Activated B cell treated with CpG ODN at 0.5 μM for 24 hours (primary cell): ENCODE measurements at places on chromosomes 3 and 15. TPM values are rescaled to one million over a fixed set of nuclear protein-coding genes. Genes with fewer than 3 reads are reported as not detected.

DNA sequence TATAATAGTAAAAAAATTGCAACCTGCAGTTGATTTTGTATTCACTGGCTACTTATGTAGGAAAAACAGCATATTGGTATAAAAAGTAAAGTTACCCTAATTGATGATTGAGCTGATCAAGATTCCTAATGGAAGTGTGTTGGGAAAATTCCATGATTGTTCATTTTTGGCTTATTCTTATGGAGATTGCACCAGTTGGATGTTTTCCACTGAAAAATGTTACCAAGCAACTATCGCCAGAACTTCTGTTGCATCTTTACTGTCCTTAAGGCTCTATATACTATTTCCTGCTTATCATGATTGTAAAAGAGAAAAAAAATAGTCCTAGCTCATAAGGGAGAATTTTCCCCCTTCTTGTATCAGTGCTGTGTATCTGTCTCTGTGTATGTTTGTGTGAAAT is 48.6 kb downstream of the SLC25A26 start:
- H3K4me3 ChIP-seq, result no peak overlapping the region
- H3K36me3 ChIP-seq, result peaks cover 40% of the 10 kb centered on the region
- DNase-seq, result no peak

- no peaks in the 10 kb centered on the region for H3K27me3 ChIP-seq
- H3K27ac ChIP-seq, result no peak overlapping the region
- H3K4me3 ChIP-seq, result no peak overlapping the region
These were observed 3.4 kb upstream of the OGG1 start for GRCh38 chr3:9746330-9746729.

DNA sequence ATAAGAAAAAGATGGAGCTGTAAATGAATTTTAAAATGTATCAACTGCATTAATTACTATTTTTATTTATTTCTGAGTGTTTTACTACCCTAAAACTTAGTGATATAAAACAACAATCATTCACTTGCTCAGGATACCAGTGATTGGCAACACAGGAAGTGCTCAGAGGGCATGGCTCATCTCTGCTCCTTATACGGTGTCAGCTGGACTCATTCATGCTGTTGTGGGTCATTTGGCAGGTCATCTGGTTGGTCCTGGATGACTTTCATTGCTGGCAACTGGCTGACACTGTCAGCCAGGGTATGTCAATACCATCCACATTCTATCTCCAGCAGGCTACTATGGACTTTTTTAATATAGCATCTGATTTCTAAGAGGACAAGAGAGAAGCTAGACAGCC is 689.6 kb upstream of the NECTIN3 start:
- H3K27ac ChIP-seq, result no peak overlapping the region
- no peaks in the 10 kb centered on the region for H3K36me3 ChIP-seq
- no peak for DNase-seq
- no peaks in the 10 kb centered on the region for H3K4me1 ChIP-seq

DNA sequence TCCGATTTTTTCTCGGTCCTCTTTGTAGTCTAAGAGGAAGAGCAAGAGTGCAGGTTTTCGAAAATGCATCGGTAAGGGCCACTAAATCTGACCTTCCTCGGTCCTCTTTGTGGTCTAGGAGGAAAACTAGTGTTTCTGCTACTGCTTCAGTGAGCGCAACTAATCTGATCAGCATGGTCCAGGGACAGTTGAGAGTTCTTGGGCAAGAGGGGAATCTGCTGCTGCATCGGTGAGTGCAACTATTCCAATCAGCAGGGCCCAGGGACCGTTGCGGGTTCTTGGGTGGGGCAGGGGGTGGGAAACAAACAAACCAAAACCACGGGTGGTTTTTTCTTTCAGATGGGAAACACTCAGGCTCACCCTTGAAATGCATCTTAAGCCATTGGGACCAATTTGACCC is 10.5 kb upstream of the OSBPL11 start:
- H3K27me3 ChIP-seq, result peaks cover 8% of the 10 kb centered on the region
- H3K27ac ChIP-seq, result no peak overlapping the region
- H3K4me1 ChIP-seq, result no peaks in the 10 kb centered on the region
- H3K4me3 ChIP-seq, result no peak overlapping the region
- DNase-seq, result no peak

GRCh38 chr15:71329497-71330260 is 214.4 kb downstream of the THSD4 start:
- no peaks in the 10 kb centered on the region for H3K27me3 ChIP-seq
- no peak overlapping the region for H3K27ac ChIP-seq

- no peaks in the 10 kb centered on the region for H3K4me1 ChIP-seq
- H3K36me3 ChIP-seq, result peaks cover 77% of the 10 kb centered on the region
- no peaks in the 10 kb centered on the region for H3K27me3 ChIP-seq
- H3K4me3 ChIP-seq, result no peak overlapping the region
- DNase-seq, result no peak
These were observed 3.6 kb downstream of the CXCR6 start for GRCh38 chr3:45946875-45947274.

DNA sequence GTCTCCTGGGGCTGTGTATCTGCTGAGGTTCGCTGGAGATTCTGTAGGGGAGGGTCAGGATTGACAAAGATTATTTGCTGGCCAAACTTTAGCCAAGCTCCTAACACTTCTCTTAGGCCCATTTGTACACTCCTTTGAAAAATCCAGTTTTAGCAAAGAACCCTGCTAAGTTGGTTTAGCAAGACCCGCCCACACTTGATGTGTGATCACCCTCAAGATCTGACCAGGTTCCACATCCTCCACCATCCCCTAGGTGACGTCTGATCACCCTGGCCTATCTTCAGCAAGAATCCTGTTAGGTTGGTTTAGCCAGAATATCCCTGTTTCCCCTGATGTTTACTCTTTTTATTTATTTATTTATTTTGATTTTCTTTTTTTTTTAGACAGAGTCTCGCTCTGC is 14.8 kb upstream of the SLC35G2 start:
- H3K4me3 ChIP-seq, result no peak overlapping the region
- H3K27me3 ChIP-seq, result no peaks in the 10 kb centered on the region
- H3K4me1 ChIP-seq, result no peaks in the 10 kb centered on the region
- no peak for DNase-seq
- H3K27ac ChIP-seq, result no peak overlapping the region

- no peak for DNase-seq
- peak overlapping the region; percentile 19 for H3K4me3 ChIP-seq
- H3K36me3 ChIP-seq, result no peaks in the 10 kb centered on the region
These were observed 34.1 kb downstream of the ZNF710 start for GRCh38 chr15:90035095-90035839.

GRCh38 chr3:194082743-194083636 is 53.0 kb upstream of the HES1 start:
- H3K36me3 ChIP-seq, result no peaks in the 10 kb centered on the region
- H3K4me3 ChIP-seq, result no peak overlapping the region
- no peak overlapping the region for H3K27ac ChIP-seq
- peaks cover 3% of the 10 kb centered on the region for H3K27me3 ChIP-seq
- no peak for DNase-seq

DNA sequence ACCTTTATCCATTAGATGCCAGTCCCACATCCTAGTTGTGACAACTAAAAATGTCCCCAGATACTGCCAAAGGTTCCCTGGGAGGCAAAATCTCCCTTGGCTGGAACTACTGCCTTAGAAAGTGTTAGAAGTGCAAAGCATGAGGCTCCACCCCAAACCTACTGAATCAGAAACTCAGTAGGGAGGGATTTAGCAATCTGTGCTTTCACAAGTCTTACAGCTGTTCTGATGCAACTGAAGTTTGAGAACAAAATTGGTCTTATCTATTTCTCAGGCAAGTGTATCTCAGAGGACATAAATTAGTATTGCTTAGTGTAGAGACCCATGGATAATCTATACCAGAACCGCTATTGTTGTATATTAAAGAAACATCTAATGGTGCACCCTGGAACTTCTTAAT is 70.2 kb downstream of the CLDN1 start:
- H3K27me3 ChIP-seq, result no peaks in the 10 kb centered on the region
- DNase-seq, result no peak
- no peak overlapping the region for H3K27ac ChIP-seq
- H3K4me3 ChIP-seq, result no peak overlapping the region

- no peak overlapping the region for H3K27ac ChIP-seq
- no peak for DNase-seq
- H3K4me3 ChIP-seq, result peak overlapping the region; percentile 92
- H3K4me1 ChIP-seq, result peaks cover 31% of the 10 kb centered on the region
- H3K27me3 ChIP-seq, result peaks cover 5% of the 10 kb centered on the region
These were observed 880 bp upstream of the ARMC8 start for GRCh38 chr3:138186221-138186620.

- peaks cover 84% of the 10 kb centered on the region for H3K4me1 ChIP-seq
- peaks cover 41% of the 10 kb centered on the region for H3K36me3 ChIP-seq
- peak; percentile 61 for DNase-seq
- H3K4me3 ChIP-seq, result peak overlapping the region; percentile 100
These were observed 51.8 kb downstream of the IQSEC1 start for GRCh38 chr3:13021141-13022114.

DNA sequence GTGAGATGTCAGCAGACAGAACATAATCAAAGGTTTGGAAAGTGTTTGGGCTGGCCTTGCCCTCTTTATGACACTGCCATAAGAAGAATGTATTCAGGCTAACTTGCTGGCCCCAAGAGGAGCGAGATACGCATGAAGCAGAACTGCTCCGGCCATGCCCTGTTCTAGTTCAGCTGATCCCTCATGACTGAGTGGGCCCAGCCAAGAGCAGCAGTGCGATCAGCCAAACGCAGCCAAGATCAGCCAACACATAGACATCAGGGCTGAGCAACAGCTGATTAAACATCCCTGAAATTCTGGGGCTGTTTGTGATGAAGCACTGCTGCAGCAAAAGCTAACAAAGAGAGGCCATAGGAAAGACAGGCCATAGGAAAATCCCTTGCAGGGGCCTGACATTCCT is 24.1 kb downstream of the POMGNT2 start:
- H3K4me1 ChIP-seq, result no peaks in the 10 kb centered on the region
- DNase-seq, result no peak
- peaks cover 27% of the 10 kb centered on the region for H3K36me3 ChIP-seq
- no peaks in the 10 kb centered on the region for H3K27me3 ChIP-seq

- H3K4me3 ChIP-seq, result no peak overlapping the region
- H3K27me3 ChIP-seq, result peaks cover 15% of the 10 kb centered on the region
- H3K36me3 ChIP-seq, result no peaks in the 10 kb centered on the region
These were observed 57.9 kb downstream of the RORA start for GRCh38 chr15:61171209-61171608.

DNA sequence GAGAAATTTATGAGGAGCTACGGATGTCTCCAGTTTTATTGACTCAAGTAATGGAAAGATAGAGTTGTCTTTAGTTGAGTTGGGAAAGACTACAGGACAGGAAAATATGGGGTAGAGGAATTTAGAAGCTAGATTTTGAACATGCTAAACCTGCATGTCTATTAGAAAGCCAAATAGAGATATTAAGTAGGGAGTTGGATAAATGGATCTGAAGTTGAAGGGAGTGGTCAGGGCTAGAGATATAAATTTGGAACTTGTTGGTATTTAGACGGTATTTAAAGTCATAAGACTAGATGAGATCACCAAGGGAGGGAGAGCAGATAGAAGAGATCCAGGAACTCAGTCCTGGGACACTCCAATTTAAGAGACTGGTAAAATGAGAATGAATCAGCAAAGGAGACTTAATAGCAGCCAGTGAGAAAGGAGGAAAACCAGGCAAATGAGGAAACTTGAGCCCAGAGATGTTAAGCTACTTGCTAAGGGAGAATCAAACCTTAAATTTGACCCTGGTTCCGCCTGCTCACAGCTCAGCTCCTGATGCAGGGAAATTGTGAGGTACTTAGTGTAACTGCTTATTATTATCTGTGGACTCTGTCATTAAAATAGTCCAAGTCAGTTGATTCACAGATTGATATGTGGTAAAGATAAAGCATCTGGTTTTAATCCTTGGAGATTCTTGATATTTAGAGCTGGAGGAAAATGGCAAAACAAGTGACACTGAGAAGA is 35.8 kb downstream of the ABI3BP start:
- H3K27ac ChIP-seq, result no peak overlapping the region
- H3K4me3 ChIP-seq, result no peak overlapping the region
- DNase-seq, result no peak
- no peaks in the 10 kb centered on the region for H3K27me3 ChIP-seq

DNA sequence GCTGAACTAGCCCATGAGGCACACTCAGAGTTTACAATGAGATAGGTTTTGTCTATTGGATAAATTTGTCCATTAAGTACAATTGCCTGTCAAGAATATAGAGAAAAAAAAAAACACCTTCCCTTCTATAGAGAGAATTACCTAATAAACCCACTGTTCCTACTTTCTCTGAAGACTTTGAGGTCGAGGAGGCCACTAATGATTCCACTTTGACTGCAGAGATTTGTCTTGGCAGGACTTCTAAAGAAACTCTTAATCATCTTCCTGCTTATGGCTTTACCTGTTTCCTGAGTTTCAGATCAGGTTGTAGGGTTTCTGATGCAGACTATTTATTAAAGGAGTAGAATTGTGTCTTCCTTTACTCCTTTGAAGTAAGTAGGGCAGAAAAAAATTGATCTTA is 342.4 kb upstream of the KCNMB2 start:
- no peak overlapping the region for H3K27ac ChIP-seq
- peaks cover 2% of the 10 kb centered on the region for H3K27me3 ChIP-seq
- H3K36me3 ChIP-seq, result no peaks in the 10 kb centered on the region
- no peak for DNase-seq

GRCh38 chr3:84275532-84275931 is 683.3 kb upstream of the CADM2 start:
- H3K4me3 ChIP-seq, result no peak overlapping the region
- H3K27ac ChIP-seq, result no peak overlapping the region
- DNase-seq, result no peak
- no peaks in the 10 kb centered on the region for H3K27me3 ChIP-seq
- no peaks in the 10 kb centered on the region for H3K36me3 ChIP-seq
- no peaks in the 10 kb centered on the region for H3K4me1 ChIP-seq

- peaks cover 11% of the 10 kb centered on the region for H3K4me1 ChIP-seq
- H3K4me3 ChIP-seq, result no peak overlapping the region
- DNase-seq, result no peak
- H3K36me3 ChIP-seq, result peaks cover 5% of the 10 kb centered on the region
These were observed 3.6 kb upstream of the EEFSEC start for GRCh38 chr3:128149650-128150049.

DNA sequence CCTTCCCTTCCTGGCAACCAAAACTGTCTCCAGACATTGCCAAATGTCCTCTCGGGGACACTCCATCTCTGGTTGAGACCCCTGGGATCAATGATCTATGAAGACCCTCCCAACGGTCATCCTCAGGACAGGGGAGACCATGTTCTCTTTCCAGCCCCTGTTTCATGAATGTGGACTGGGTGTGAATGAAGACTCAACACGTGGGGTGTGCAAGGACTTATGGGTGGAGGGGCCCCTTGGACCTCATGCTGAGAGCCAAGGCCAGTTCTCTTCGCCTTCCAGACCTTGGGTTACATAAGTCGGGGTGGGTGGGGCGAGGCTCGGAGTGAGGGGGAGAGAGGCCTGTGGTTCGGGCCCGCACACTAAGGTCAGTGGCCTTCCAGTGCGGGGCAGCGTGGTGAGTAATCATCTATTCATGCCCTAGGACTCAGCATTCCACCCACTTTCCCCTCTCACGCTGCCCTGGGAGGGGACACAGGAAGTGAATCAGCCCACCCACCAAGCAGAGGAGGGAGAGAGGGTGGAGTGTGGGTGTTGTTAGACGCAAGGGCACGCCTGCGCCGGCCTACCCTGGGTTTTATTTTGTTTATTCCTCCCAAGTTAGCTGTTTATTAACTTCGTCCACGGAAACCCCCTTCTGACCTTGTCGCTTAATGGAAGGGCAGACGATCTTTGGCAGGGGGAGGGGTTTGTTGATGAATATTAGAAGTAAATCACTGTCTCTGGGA is 6.7 kb downstream of the PAQR5 start:
- DNase-seq, result no peak
- no peaks in the 10 kb centered on the region for H3K4me1 ChIP-seq
- peaks cover 29% of the 10 kb centered on the region for H3K27me3 ChIP-seq
- no peaks in the 10 kb centered on the region for H3K36me3 ChIP-seq

FBXO40 gene
- total RNA-seq, result not detected in 2 replicates

C3orf52 gene
- 1.4 and 1.8 TPM in 2 replicates for total RNA-seq

SCN11A gene
- total RNA-seq, result 0.16 and 0.20 TPM in 2 replicates

ACTC1 gene
- not detected in 2 replicates for total RNA-seq

GUCA1C gene
- total RNA-seq, result not detected in 2 replicates

GOLGA8N gene
- total RNA-seq, result 4.3 and 5.6 TPM in 2 replicates

NPAP1 gene
- not detected in 2 replicates for total RNA-seq
